ENCODE measurements at places on chromosomes 13 and 19. TPM values are rescaled to one million over a fixed set of nuclear protein-coding genes. Genes with fewer than 3 reads are reported as not detected.

DNA sequence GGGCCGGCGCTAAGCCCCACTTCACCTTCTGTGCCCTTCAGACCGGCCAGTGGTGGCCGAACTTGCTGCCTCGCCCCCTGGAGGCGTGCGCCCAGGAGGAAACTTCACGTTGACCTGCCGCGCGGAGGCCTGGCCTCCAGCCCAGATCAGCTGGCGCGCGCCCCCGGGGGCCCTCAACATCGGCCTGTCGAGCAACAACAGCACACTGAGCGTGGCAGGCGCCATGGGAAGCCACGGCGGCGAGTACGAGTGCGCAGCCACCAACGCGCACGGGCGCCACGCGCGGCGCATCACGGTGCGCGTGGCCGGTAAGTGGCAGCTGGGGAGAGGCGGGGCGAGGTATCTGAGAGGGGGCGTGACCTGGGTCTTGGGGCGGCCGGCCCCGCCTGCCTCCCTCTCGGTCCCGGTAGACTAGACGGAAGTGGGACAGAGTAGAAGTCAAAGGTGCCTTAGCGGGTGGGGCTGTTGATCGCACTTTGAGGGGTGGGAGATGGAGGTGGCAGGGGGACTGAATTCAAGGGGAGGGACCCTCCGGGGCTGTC is 5.6 kb downstream of the ICAM5 start:
- no peak for DNase-seq

The IGFL1 gene
- not detected for total RNA-seq

- DNase-seq, result no peak
Observed at GRCh38 chr13:21075379-21076249, 14.2 kb upstream of the LATS2 start.

The CASP14 gene
- total RNA-seq, result not detected

GRCh38 chr19:21680671-21681070 is 86.7 kb downstream of the ZNF100 start:
- no peak for DNase-seq

DNA sequence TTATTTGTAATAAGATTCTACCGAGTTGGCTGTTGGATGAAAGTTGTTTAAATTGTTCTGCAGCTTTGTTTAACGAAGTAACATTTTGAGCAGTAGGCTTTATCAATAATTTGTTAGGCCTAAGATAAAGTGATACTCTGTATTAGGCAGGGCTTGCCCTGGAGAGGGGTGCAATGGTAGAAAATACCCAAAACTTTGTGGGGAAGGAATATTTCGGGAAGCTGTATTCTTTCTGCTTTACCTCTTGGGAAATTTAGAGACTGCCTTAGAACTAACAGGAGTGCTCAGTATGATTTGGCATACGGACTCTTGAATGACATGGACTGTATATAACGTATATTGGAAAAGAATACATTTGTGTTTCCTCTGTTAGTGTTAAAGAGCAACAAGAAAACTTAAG is 2.5 kb downstream of the PDS5B start:
- no peak for DNase-seq

The TMEM59L gene
- total RNA-seq, result 34.2 TPM

GRCh38 chr19:43997631-43998290 is 5.0 kb upstream of the ZNF230 start:
- DNase-seq, result no peak

GRCh38 chr13:109728791-109729731 is 57.3 kb downstream of the IRS2 start:
- DNase-seq, result no peak

DNA sequence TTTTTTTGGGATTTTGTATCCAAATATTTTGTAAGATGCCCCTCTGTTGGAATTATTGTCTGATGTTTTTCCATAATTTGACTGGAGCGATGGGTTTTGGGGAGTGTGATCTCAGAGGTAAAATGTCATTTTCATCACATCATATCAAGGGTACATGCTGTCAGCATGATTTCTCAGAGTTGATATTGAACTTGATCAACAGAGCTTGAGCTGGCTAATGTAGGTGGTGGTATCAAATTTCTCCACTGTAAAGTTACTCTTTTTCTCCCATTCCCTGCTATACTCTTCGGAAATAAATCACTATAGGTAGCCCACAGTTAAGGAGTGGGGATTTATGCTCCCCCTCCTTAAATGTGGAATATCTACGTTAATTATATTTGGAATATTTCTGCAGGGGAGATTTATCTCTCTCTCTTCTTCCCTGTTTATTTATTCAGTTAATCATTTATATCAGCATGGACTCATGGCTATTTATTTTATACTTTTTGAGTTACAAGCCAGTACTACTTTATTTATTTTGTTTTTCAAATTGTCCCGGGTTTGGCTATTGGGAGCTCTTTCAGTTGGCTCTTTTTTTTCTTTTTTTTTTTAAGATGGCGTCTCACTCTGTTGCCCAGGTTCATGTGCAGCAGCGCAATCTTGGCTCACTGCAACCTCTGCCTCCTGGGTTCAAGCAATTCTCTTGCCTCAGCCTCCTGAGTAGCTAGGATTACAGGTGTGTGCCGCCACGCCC is 8.8 kb downstream of the SETDB2 start:
- DNase-seq, result no peak

The ATP7B gene
- total RNA-seq, result 7.3 TPM

The FFAR2 gene
- under 0.01 TPM for total RNA-seq

The TNNI3 gene
- total RNA-seq, result 0.41 TPM

The AMH gene
- total RNA-seq, result 0.82 TPM

DNA sequence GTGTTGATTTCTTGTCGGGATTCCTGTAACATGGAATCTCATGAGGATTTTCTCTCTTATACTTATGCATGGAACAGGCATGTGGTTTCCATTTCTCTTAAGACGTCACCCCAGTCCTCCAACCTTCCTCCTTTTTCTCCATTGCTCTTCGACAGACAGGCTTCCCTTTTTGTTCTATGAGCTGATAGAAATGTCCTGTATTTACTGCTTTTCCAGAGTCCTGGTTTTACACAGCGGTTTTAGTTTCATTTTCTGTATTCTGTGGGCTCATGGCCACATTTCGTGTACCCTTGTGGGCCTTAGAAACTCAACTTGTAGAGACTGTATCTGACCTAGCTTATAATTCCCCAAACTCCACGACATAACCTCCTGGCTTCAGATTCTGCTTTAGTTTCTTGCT is 113.1 kb downstream of the PAN3 start:
- no peak for DNase-seq

DNA sequence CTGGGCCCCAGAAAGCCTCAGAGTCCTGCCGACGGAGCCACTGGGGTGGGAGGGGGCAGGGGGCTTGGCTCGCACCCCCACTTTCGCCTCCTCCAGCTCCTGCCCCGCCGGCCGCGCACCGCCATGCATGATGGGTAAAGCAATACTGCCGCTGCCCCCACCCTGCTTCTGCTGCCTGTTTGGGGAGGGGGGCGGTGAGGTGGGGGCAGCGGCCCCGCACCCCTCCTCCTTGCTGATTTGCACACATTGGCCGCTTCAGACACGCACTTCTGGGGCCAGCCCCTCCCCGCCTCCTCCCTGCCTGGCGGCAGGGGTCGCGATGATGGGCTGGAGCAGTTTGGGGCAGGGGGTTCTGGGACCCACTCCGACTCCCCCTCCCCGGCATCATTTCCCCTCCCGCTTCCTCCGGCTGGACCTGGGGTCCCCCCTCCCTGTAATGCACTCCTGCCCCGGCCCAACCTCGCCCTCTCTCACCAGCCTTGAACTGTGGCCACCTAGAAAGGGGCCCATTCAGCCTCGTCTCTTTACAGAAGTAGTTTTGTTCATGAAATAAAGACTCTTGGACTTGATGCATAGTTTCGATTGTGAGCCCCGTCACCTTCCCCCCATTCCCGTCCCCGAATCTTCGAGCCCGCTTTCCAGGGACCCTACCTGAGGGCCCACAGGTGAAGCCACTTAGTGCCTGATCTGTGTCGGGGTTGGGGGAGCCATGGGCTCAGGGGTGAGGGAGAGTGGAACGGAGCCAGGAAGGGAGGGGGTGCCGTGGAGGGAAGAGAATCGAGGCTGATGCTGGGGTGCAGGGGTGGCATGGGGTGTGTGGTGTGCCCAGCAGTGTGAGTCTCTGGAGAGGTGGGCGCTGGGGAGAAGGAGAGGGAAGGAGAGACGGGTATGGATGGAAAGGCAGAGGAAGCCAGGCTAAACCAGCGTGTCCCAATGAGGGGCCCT is 1.4 kb upstream of the HPN start:
- no peak for DNase-seq

DNA sequence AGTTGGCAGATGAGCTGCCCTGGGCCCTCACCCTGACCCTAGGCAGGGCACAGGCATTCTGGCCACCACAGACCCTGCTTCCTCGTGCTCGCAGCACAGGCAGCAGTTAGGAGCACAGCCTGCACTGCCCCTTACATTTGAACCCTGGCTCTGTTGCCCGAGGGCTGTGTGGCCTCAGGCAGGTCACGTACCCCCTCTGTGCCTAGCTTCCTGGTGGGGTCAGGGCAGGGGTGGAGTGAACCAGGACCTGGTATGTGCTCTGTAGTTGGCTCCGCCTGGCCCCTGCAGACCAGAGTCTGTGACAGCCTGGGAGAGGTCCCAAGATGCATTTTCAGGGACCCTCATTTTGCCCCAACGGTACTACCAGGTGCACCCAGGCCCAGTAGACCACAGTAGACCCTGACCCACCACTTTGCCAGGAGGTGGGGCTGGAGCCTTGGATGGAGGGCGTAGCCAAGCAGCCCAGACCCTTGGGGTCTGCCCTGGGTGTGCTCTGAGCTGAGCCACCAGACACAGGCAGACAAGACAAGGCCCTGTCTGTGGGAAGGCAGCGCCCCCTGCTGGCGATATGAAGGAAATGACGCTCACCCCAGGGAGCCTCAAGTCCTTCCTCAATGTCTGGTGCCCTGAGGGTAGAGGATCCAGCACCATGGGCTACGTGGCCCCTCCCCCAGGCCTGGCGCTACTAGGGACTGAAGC is 9.1 kb downstream of the LYL1 start:
- DNase-seq, result peak; percentile 94

Measured in frontal cortex (tissue), 4 donors.